ENCODE measurements at places on chromosomes 7 and 10.

DNA sequence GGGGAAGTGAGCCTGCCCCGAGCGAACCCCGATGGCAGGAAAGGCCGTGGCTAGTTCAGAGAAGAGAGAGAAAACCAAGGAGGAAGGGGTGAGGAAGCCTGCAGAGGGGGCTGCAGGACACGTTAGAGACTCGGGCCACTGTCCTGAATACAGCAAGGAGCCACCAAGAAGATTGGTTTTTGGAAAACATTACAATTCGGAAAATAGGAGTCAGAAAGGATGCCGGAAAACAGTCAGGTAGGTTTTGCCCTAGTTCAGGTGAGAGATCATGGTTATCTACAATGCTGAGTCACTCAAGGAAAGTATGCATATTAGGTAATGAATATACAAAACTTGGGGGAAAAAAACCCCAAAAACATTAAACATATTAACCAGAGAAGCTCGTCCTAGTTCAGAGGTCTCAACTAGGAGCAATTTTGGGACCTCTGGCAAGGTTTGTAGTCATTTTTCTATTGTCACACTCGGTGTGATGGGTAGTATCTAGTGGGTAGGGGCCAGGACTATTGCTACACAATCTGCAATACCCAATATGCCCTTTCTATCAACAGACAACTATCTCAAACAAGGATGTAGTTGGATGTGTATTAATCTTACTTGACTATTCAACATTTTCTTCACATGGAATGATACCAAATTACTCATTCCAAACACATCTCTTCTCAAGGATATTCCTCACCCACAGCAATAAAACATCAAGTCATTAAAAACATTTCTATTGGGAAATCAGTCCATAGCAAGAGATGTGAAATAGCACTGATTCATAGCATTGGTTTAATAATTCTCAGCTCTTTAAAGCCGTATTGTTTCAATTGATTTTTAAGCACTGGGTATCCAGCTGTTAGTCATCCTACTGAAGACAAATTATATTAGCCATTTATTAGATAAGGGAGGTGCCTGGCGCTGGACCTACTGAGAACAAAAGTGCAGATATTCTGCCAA, 74.4 kb upstream of the RSU1 start:
- DNase-seq: peak; percentile 57

- DNase-seq: no peak
Observed at GRCh38 chr7:88314061-88314491, 7.4 kb upstream of the STEAP4 start.

GRCh38 chr10:91043173-91043910, 122.5 kb upstream of the ANKRD1 start:
- DNase-seq: no peak

DNA sequence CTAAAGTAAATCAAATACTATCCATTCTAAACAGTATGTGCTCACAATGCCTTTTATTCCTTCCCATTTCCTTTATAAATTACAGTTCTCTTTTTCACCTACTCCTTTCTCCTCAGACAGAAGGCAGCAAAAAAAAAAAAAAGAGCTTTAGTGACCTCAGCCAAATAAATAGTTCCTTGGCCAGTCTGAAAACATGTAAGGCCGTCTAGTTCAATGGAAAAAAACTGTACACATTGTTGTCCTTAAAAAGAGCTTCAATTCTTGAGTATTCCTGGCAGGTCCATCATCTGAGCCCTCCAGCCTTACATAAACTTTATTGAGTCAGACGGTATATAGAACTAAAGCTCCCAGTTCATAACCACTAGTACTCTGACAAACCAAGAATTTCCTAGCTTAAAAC, 185.4 kb downstream of the CACNA2D1 start:
- no peak for DNase-seq

GRCh38 chr7:76051840-76052239, 3.9 kb downstream of the MDH2 start:
- DNase-seq: no peak

- no peak for DNase-seq
Observed at GRCh38 chr7:32941181-32941580, 16.1 kb upstream of the FKBP9 start.

DNA sequence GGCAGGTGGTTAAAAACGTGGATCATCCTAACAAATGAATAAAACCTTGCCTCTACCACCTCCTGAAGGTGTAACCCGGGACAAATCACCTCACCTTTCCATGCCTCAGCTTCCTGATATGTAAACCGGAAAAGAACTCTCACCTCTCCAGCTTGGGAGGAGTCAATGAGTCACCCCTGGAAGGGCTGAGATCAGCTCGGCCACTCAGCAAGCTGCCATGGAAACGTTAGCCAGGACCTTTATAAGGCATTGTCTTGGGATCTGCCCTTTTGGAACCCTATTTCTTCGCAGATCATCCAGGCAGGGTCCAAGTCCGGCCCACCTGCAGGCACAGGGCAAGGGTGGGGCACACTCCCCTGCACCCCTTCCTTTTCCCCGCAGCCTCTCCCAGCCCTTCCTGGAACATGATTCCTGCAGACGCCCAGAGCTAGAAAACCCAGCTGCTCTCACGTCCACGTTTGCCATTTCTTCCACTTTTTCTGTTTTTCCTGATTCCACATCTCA, 81.6 kb upstream of the PFKP start:
- DNase-seq: no peak

DNA sequence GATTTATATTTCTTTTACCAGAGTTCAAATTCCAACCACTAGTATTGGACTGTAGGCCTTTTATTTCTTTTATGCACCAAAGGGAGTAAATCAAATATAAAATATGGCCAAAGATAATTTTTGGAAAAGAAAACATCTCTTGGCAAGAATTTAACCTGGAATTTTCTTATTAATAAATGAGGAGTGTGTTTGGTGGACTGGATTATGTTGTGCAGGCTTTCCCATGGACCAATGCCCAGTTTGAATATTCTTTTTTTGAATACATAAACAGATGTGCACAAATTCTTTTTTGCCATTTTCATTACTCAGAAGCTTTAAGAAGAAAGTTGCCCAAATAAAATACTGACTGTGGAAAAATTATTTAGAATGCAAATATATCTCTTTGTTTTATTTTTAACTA, 22.1 kb upstream of the PRKG1 start:
- DNase-seq: no peak

DNA sequence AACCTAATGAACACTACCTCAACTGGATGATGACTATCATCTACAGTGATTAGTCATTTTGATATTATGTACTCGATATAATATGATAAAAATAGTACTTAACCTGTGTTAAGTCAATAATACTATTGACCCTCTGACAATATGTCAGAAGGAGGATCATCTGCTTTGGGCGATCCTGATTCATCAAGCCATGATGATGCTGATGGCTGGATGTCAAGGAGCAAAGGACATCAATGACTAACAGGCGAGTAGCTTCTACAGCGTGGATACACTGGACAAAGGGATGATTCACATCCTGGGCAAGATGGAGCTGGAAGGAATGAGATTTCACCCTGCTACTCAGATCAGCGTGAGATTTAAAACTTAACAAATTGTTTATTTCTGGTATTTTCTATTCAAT, 94.4 kb upstream of the SKAP2 start:
- DNase-seq: no peak

DNA sequence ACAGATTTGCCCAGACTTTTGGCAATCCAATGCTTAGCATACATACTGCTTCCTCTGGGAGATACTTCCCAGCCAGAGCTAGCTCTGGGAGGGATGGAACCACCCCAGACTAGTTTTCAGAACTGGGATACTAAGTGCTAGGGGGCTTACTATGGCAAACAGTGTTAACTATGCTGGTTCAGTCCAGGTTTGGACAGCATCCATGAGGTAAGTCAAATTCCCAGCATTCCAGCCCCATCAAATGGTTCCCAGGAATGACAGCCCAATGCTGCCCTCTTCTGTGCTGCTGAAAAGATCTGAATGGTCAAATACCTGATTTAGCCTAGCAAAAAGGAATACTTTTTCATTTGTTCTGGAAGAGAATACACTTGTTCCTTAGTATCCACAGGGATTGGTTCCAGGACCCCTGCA, 141.7 kb upstream of the CCDC6 start:
- DNase-seq: no peak

- DNase-seq: peak; percentile 13
Observed at GRCh38 chr10:60943316-60944057, 498 bp downstream of the RHOBTB1 start.

- no peak for DNase-seq
Observed at GRCh38 chr7:123993996-123994395, 38.9 kb downstream of the TMEM229A start.

DNA sequence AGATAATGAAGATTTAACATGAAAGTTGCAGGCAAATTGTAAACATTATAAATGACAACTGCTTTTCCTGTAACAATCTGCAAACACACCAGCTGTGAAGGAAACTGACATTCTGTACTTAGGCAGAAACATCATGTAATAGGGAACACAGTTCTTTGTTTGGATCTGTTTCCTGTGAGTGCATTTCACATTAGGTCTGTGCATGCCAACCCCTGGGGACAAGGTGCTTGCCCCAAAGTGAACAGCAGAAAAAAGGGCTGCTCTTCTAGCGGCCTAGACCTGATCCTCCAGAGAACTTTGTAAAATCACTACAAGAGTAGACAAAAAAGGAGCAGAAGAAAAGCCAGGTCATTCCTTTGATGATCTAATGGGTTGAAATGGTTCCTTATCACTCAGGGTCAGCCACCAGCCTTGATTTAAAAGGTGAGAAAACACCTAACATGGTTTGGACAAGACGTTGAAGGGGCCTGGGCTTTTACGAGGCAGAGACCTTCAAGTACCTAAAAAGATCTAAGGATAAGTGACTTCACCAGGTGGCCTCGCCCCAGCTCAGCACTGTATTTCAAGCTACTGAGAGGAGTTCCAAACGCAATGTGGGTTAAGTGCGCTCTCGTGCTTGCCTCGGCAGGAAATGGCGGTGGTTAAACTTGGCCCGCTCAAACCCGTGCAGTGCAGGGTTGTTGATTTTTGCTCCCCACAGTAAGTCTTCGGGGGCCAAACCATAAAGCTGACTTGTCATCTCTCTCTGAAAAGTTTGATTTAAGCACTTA, 249.7 kb downstream of the CREB5 start:
- DNase-seq: no peak
